ENCODE measurements at places on chromosomes 7 and 10.
A peak's percentile ranks its signal among the peaks of the same experiment; 100 is the strongest.

DNA sequence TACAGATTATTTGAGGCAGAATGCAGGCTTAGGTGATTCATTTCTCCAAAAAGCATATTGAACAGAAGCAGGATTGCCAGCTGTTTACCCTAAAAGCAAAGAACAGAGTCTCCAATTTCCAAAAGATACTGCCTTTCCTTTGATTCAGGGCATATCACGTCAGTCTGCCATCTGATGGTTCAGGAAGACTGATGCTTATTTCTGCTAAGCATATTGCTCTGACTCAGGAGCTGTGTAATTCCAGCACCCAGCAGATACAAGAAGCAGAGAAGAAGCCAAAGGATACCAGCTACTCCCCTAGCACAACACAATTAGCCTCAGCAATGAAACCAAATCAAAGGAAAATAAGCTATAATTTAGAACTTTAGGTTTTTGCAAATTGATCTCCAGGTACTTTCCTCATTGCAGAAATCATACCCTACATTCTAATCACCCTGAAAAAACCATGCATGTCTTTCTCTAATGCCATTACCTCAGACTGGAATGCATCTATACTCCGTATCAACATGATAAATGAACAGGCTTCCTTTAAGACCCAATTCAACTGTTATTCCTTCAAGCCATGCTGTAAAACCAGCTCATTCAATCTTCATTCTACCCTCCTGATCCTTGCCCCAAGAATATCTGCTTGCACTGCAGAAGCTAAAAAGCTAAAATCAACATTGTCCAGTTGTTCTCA is 55.1 kb downstream of the ABI1 start:
- no peak for DNase-seq

GRCh38 chr10:13046851-13047528 is 45.5 kb upstream of the CCDC3 start:
- DNase-seq = no peak

DNA sequence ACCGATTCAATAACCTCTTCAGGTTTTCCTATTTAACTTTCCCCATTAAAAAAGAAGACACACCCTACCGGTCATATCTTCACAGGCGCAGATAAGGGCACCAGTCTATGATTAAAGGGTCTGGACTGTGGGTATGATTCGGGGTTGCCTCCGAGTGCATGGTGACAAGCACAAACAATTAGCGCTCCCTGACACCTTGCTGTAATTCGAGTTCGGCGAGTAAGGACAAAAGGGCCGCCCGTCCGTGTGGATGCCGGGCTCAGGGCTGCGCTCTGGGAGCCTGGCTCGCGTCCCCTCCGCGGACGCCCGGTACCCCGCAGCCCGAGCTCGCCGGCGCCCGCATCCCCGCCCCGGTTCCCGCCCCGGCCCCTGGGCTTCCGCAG is 111.9 kb upstream of the RHEB start:
- DNase-seq = no peak

GRCh38 chr7:125423458-125424155 is 494.0 kb upstream of the POT1 start:
- DNase-seq = no peak

GRCh38 chr10:124997771-124998623 is 56.1 kb downstream of the ZRANB1 start:
- peak; percentile 39 for DNase-seq

Measured in H7 (cell line).